Activated naive CD8-positive, alpha-beta T cell treated with anti-CD3 and anti-CD28 coated beads, Interleukin-2, amount 50 U/mL, for 24 hours (primary cell): ENCODE measurements at places on chromosomes 7 and 10.

GRCh38 chr7:50783303-50783702 lies 607 bp upstream of the GRB10 start:
- DNase-seq, result no peak

DNA sequence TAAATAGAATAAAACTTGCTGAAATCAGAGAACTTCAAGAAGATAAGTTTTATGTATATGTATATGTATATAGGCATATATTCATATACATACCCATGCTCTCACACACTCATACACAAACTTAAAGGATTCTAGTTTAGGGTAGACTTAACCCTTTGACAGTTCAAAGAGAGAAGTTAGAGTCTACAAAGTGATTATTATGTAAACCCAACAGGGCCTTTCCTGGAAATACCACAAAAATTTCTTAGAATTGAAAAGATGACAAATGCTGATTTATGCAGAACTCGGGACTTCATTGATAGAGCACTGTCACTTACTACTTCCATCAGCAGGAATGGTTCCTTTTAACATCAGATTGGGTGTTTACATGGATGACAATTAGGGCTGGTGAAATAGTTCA lies 763.5 kb downstream of the AUTS2 start:
- DNase-seq, result no peak

- no peak for DNase-seq
These were observed 103.2 kb upstream of the TNS3 start for GRCh38 chr7:47685151-47685550.

DNA sequence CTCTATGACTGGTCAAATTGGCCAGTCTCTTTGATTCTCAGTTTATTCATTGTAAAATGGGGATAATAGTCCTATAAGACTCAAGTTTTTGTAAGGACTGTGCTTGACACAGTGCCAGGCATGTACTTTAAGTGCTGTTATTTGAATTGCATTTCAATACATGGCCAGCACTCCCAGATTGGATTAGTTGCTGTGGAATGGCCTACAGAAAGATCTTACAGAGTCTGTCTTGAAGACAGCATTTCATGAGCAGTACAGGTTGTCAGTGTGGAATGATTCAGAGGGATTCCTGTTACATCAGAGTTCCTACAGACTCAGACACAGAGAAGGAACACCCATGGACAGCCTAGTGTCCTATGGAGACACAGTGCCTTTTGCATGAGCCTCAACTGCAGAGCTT lies 238.1 kb upstream of the BMPER start:
- DNase-seq, result no peak

GRCh38 chr10:132570771-132571649 lies 33.4 kb downstream of the INPP5A start:
- DNase-seq, result no peak

DNA sequence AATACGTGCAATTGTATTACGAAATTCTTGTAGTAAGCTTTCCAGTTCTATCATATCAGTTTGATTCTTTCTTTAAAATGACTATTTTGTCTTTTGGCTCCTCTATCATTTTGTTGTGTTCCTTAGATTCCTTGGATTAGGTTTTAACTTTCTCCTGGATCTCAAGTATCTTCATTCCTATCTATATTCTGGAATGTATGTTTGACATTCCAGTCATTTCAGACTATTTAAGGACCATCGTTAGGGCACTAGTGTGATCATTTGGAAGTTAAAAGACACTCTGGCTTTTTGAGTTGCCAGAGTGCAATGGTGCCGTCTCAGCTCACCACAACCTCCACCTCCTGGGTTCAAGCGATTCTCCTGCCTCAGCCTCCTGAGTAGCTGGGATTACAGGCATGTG lies 45.7 kb upstream of the SFTPD start:
- no peak for DNase-seq

DNA sequence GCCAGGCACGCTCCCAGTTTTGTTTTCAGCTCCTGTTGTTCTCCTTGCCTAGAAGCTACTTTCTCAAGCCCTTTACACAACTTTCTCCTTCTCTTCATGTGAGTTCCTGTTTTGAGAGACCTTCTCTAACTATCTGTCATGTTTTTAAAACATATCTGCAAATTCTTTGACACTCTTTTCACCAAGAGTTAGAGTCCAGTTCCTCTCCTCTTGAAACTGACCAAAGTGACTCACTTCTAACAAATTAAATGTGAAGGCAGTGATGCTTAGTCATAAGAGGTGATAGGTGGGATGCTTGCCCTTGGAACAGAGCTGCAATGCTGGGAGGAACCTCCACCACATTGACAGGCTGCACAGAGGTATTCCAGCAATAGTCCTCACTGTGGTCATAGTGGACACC lies 25.3 kb downstream of the ZSCAN25 start:
- no peak for DNase-seq

DNA sequence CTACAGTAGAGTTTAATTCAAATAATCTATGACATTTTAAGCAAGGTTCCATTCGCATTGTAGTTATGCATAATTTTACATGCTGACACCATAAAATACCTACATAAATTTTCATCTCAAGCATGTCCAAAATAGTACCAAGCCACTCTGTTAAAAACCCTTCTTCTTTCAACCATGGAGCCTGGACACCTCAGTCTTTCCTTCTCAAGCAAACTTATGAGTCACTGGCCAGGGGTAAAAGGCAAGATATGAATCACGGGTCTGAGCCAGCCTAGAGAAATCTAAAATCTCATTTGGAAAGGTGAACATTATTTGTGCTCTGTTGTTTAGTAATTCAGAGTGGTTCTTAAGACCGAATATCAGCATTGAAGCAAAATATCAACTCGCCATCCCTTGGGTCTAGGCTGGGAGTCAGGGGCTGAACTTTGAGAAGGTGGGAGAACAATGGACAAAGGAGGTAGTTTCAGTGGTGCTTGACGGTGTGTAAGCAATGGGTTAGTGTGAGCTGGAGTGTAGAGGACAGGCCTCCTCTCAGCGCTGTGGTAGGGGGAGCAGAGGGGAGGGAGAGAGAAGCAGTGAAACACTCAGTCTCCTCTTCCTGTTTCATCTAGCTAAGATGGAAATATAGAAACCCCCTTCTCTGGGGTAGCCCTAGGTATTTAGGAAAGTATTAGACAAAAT lies 19.1 kb upstream of the GPAM start:
- DNase-seq, result no peak
